COLO829 (cell line): ENCODE measurements at places on chromosomes 4 and X.

- DNase-seq = no peak
Observed at GRCh38 chrX:112818114-112819007, 22.3 kb downstream of the AMOT start.

DNA sequence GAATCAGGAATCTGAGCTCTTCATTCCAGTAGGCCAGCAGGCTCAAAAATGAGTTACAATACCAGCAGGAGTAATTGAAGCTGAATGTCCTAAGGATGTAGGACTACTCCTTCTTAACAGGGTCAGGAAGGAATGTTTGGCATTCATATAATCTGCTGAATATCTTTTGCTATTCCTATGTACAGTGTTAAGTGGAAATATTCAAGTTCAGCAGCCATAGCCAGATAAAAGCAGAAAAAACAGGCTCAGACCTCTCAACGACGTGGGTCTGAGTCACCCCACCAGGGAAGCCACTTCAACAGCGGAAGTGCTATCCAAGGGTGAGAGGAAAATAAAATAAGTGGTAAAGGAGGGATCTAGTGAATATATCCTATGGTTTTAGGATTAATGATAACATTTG lies 577.0 kb downstream of the SPOCK3 start:
- DNase-seq = no peak

DNA sequence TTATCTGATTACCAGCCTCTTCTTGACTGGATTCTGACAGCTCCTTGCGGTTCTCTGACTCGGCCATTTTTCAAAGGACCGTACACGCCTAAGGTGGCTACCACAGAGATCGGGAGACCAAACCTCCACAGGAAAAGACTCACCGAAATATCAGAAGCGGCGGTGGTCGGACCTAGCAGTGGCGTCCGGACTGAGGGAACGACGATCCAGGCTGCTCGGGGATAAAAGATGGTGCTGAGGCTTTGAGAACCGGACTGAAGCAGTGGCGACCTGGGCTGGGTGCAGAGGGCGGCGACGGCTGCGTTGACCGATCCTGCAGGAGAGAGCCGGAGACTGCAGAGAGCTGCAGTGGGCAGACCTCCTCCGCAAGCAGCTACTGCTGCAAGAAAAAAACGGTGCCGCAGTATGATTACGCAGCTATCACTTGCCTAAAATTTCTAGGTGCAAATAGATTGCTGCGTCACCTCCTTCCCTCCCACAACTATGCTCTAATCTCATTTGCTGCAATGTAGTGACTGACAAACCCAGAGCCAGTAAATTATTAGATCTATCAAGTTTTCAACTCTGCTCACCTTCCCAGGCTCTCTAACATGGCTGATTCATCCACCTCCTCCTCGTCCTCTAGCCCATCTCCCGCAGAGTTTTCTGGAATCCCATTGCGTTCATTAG lies at the start of gene NAP1L2:
NAP1L2 (minus strand) TSS at position 426 of the 669 bp plus-strand sequence; CDS start at position 67, 359 bp downstream.
- DNase-seq = no peak

DNA sequence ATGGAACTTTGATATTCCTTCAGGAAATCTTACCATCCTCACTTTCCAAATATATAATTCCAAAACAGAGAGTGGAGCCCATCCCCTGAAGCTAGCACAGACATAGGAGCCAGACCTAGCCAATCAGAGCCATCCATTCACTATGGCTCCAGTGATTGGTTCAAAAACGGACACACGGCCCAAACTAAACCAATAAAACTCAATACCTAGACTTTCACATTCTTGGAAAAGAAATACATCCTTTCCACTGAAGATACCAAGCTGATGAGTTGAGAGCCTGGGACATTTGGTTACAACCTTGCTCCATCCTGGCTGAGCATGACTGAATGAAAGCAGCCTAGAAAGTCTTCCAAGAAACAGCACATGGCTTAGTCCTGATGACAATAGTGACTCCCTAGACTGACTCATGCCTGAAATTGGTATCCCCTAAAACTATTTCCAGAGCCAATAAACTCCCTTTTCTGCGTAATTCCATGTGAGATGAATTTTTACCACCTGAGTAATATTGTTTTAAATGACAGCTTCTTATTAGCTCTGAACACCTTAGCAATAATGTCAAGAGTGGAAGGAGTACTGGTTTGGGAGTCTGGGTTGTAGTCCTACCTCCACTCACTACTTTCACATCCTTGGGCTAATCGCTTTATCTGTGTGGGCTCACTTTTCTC lies 189.6 kb upstream of the LNX1 start:
- DNase-seq = no peak

DNA sequence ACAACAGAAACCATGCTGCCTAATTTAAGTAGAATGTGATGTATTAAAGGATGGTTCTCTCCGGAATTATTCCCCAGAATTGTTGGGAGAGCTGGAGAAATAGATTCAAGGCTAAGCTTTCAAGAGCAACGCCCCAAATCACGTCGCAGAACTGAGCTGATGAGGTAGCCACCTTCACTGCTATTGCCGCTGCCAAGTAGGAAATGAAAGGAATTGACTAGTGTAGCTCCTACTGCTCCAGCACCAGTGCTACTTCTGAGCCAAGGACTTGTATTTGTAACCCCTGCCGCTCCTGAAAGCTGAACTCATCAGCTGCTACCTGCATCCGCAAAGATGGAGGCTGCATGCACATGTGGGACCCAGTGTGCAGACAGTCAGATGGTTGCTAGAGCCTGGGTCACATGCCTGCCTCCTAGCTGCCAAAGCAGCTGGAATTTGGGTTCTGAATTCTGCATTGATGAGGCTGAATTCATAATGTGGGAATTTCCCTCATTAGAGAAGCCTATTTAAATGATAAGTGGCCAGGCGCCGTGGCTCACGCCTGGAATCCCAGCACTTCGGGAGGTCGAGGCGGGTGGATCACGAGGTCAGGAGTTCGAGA lies 173.9 kb downstream of the PDGFRA start:
- DNase-seq = no peak

- DNase-seq = no peak
Observed at GRCh38 chr4:182937268-182938204, 20.4 kb upstream of the DCTD start.

GRCh38 chrX:39452401-39452800 lies 645.4 kb downstream of the BCOR start:
- no peak for DNase-seq

DNA sequence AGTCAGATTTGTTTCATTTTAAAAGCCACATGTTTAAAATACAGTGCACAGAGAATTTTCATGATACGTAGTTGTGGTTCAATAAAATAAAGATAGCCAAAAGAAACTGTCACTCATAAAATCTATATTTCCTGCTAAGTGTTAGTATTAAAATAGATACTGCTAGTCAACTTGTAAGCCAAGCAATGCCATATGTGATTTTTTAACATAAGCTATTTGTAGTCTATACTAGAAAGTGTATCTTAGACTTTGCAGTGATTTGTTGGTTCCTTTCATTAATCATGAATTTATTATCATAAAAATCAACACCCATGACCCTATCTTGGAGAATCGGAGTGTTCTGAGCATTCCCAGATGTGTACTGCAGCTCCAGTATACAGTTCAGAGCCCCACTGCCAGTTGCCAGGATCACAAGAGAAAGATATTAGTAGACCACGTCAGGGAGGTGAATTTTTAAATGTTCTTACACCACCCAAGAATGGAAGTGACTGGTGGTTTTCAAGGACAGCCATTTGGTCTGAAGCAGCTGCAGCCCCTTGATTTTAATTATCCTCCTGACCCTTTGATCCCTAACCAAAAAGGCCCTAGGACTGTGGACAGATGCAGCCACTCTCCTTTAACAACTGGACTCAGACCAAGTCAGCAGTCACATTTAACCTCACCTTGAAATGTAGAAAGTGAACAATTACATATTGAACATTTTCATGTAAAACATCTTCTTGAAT lies 163.1 kb downstream of the PALLD start:
- no peak for DNase-seq

GRCh38 chr4:5141802-5142201 lies 90.5 kb downstream of the STK32B start:
- DNase-seq = no peak

- no peak for DNase-seq
Observed at GRCh38 chrX:151536571-151536970, 26.9 kb upstream of the PASD1 start.

- DNase-seq = no peak
Observed at GRCh38 chr4:165328101-165328425, 594 bp downstream of the MSMO1 start.

GRCh38 chr4:26239801-26240200 lies 81.0 kb upstream of the RBPJ start:
- DNase-seq = no peak

GRCh38 chr4:87031920-87032319 lies 97.1 kb downstream of the AFF1 start:
- DNase-seq = peak; percentile 93

DNA sequence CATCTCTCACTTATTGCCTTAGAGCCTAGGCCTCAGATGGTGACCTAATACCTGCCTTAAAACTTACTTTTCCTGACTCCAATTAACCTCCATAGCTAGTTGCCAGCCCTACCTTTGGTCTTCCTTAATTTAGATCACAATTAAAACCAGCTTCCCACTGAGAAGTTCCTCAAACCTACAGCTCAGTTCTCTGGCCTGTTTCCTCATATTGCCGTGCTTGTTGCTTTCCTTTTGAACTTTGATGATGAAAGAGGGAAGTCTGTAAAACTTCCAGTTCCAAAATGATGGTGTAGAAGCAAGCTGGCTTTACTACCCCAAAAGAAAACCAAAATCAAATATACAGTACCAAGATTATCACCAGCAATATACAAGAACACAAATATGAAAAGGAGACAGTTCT lies 28.9 kb upstream of the CAMK2D start:
- no peak for DNase-seq

- DNase-seq = no peak
Observed at GRCh38 chr4:68291256-68291655, 45.8 kb upstream of the TMPRSS11B start.

- no peak for DNase-seq
Observed at GRCh38 chr4:120855307-120856001, 67.1 kb downstream of the PRDM5 start.

GRCh38 chrX:51395810-51396728 lies 63.4 kb downstream of the NUDT10 start:
- DNase-seq = no peak

DNA sequence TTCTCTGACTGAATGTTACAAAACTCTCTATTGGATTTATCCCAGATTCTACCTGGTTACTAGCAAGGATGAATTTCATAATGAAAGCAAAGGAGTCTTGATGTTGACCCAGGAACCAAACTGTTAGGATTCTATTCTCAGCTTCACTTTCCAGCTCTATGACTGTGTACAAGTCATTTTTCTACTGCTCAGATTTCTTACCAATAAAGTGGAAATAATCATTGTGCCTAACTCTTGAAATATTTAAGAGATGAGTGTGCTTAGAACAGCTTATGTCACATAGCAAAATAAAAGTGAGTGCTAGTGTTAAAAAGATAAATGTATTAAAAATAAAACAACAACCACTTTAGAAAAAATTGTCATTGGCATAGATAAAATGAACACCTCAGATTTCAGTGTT lies 45.6 kb downstream of the EPHA5 start:
- DNase-seq = no peak

- DNase-seq = no peak
Observed at GRCh38 chr4:10354225-10354624, 103.0 kb downstream of the ZNF518B start.

GRCh38 chr4:127188847-127189246 lies 443.9 kb upstream of the INTU start:
- peak; percentile 23 for DNase-seq

GRCh38 chr4:19531906-19532848 lies 719.5 kb upstream of the SLIT2 start:
- no peak for DNase-seq

DNA sequence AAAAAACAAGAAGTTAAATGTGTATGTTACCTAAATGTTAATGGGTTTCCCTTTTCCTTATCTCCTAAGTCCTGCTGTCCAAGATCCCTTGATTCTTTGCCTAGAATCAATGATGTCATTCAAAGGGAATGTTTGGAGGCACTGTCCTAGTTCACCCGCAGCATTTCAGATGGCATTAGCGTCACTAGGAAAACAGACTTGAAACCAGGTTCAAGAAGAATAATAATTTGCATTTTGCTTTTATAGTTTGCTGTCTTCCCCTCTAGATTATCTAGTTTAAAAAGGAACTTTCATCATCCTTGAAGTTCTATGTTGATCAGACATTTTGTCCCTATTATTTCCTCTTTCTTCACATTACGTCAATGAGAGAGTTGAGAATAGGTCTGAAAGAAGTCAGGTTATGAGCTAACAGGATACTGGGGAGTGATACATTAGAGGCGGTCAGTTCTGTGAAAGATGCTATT lies 234.1 kb upstream of the PGRMC2 start:
- no peak for DNase-seq

DNA sequence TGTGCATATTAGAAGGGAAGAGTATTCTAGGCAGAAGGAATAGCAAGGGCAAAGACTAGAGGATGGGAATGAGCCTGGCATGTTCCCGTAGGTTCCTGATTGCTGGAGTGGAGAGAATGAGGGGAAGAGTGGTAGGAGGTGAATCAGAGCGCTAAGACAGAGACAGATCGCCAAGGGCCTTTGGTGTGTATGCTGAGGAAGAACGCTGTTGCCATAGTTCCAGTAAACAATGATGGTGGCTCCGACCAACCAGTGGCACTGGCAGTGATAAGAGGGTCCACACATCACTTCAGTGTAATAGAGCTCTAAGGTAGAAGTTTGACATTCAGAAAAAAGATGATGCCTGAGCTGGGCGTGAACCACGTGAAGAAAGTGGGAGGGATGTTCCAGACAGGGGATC lies 966 bp downstream of the TBC1D25 start:
- no peak for DNase-seq

- DNase-seq = no peak
Observed at GRCh38 chrX:108344216-108344615, 94.0 kb downstream of the COL4A6 start.

- no peak for DNase-seq
Observed at GRCh38 chrX:41332408-41333002, 1.5 kb upstream of the DDX3X start.

DNA sequence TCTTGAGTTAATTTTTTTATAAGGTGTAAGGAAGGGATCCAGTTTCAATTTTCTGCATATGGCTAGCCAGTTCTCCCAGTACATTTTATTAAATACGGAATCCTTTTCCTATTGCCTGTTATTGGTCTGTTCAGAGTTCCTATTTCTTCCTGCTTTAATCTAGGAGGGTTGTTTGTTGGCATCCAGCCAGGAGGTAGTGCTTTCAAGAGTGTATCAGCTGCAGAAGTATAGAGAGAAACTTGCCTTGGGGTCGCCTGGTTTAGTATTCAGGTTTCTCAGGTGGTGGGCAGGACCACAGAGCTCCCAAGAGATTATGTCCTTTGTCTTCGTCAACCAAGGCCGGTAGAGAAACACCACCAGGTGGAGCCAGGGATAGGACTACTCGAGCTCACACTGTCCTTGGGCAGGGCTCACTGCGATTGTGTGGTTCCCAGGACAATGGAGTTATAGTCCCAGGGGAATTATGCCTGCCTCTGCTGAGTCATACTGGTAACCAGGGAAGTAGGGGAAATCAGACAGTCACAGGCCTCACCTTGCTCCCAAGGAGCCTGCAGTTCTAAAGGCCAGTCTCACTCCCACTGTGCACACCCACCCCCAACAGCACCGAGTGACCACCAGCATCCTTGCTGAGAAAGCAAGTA lies 168.1 kb downstream of the VSIG4 start:
- DNase-seq = peak; percentile 6

GRCh38 chr4:5186271-5187064 lies 135.2 kb downstream of the STK32B start:
- no peak for DNase-seq
